ENCODE measurements at places on chromosomes 2 and 18.

GRCh38 chr2:82320296-82320695 is 2015.7 kb upstream of the LRRTM1 start:
- no peak for DNase-seq

GRCh38 chr2:11375025-11375688 is 30.7 kb upstream of the ROCK2 start:
- DNase-seq = no peak

GRCh38 chr2:128374001-128374710 is 55.5 kb upstream of the HS6ST1 start:
- DNase-seq = no peak

DNA sequence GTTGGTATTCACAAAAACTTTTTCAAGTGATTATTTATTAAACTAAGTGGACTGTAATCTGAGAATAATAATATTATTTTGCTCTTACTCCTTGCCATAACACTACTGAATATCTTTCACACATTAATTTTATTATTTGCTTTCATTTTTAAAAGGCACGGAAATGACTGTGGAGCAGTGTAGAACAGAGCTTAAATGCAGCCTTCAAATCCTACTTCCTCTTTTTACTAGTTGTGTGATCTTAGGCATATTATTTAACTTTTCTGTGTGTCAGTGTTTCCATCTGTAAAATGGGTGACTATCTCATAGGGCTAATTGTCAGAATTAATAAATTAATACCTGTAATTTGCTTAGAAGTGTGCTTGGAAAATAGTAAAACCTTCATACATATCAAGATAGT is 55.5 kb upstream of the SLC8A1 start:
- no peak for DNase-seq

DNA sequence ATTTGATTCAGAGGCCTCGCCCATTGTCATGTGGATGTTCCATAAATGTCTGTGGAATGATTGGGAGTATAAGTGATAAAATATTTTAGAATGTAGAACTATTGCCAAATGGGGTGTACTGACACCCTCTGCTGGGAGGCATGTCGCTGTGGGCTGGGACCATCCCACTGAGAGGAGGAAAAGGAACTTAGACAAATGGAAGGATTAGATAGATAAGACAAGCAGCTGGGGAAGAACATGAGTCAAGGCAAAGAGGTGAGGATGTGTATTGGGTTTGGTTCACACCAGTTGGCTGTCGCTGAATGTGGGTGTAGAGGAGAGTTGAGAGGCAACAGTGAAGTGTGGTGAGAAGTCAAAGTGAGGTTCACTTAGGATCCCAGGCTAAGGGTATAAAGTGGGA is 4.0 kb downstream of the C2orf74 start:
- no peak for DNase-seq

GRCh38 chr18:6018671-6019070 is 123.3 kb upstream of the TMEM200C start:
- DNase-seq = no peak

- no peak for DNase-seq
Measured at GRCh38 chr18:74248189-74248588, 43.6 kb downstream of the CYB5A start.

DNA sequence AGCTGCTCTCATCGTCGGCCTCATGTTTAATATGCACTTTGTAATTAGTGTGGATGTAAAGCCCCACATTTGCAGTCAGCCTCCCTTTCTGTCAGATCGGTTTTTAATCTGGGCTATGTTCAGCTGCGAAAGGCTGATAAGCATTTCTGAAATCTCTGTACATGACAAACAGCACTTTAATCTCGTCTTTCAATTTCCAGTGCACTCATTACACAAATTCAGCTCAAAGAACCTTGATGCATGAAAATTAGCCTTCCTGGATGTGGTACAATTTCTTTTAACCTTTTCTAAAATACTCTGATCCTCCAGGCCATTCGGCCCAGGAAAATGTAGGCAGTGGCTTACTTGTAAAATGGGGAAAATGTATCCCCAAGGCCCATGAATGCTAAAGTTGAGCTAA is 265.1 kb downstream of the RND3 start:
- no peak for DNase-seq

DNA sequence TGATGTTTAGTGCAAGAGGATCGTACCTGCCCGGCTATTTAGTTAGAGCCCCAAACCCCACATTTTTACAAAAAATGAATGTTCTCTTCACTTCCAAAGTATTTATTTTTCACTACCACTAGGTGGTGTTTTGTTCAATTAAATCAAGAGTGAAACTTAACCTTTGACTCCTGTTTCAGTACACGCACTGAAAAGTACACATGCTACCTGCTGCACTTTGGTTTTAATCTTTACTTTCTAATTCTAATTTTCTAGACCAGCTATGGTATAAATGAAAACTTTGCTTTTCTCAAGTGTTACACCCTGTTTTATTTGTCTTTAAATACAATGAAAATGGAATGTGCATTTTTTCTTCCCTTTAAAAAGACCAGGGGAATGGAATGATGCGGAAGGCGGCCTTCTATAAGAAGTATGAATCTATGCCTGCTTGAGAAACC is 31.4 kb upstream of the CHN1 start:
- DNase-seq = no peak

DNA sequence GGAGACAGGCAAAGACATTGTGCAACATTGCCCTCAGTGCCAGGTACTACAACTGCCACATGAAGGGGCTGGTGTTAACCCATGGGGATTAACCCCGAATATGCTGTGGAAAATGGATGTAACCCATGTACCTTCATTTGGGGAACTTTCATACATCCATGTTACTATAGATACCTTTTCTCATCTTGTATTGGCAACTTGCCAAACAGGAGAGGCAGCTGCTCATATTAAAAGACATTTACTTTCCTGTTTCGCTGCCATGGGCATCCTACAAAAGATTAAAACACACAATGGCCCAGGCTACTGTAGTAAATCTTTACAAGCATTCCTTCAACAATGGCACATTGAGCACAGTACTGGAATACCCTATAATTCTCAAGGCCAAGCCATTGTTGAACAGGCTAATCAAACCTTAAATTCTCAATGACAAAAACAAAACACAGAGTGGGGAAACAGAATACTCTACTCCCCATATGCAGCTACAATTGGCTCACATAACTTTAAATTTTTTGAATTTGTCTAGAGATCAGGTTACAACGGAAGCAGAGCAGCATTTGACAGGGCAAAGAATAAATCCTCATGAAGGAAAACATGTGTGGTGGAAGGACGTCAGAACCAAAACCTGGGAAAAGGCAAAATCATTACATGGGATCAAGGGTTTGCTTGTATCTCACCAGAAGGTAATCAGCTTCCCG is 1723.5 kb upstream of the LRRTM1 start:
- DNase-seq = no peak

GRCh38 chr2:88190808-88191721 is 20.9 kb downstream of the THNSL2 start:
- DNase-seq = no peak

DNA sequence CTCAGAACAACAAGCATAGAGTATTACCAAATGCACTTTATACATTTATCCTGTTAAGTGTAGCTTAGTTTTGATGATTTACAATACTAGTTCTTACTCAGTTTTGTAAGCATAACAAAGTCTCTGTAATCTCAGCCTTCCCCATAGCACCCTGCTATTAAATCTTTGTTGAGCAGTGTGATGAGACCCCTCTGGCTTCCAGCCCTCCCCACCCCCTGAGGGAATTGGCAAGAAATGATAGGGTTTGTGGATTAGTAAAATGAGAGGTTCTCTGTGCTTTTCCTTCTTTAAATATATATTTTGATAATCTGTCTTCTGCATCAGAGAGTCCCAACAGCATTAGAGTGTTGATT is 37.2 kb downstream of the ZNF521 start:
- no peak for DNase-seq

- no peak for DNase-seq
Measured at GRCh38 chr18:55501579-55501978, 86.4 kb downstream of the TCF4 start.

DNA sequence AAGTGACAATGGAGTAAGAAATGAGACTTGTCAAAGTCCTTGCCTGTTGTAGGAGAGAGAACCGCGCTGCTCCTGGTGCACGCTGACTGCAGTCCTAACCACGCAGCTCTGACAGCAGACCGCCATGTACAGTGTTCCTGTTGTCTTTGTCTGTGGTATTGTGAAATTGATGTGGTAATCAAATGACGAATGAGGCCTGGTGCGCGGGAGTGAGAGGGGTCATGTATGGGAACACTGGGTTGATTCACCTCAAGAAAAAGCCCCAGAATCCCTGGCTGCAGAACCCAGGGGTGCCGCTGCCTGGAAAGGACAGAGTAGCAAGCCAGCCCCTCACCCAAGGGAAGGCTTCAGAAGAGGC is 64.0 kb downstream of the INPP4A start:
- peak; percentile 56 for DNase-seq

DNA sequence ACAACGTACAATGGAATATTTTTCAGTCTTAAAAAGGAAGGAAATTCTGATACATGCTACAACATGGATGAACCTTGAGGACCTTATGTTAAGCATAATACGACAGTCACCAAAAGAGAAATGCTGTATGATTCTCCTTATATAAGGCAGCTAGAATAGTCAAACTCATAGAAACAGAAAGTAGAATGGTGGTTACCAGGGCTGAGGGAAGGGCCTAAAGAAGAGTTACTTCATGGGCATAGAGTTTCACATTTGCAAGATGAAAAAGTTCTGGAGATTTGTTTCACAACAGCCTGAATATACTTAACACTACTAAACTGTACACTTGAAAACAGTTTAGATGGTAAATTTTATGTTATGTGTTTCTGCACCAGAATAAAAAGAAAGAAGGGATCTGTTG is 113.3 kb downstream of the GALNT1 start:
- DNase-seq = no peak

GRCh38 chr18:25531207-25531606 is 179.2 kb upstream of the ZNF521 start:
- no peak for DNase-seq

- no peak for DNase-seq
Measured at GRCh38 chr2:3650140-3650920, 7.7 kb upstream of the ALLC start.

GRCh38 chr2:61141151-61141550 is 20.8 kb upstream of the C2orf74 start:
- DNase-seq = no peak

- DNase-seq = no peak
Measured at GRCh38 chr2:232511336-232511890, 8.8 kb upstream of the PRSS56 start.

DNA sequence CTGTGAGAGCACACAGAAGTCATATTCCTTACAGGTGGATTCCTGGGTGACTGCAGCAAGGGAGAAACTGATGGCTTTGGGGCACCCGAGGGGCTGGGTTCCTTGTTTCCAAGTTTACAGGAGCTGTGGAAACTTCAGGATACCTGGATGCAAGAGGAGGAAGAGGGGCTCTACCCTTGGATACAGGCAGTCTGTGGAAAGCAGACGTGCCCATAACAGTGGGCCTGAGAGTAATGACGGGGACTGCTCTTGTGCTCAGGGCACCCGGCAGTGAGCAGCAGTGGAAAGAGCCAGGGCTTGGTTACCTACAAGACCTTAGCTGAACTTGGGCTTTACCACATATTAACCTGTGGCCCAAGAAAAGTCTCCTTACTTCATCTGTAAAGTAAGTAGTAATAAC is 102.2 kb upstream of the TGFA start:
- DNase-seq = no peak

GRCh38 chr2:60853531-60853930 is 27.8 kb upstream of the REL start:
- no peak for DNase-seq

GRCh38 chr2:111244864-111245263 is 124.2 kb downstream of the BCL2L11 start:
- DNase-seq = no peak

- peak; percentile 80 for DNase-seq
Measured at GRCh38 chr2:28895189-28895893, 874 bp downstream of the WDR43 start.

DNA sequence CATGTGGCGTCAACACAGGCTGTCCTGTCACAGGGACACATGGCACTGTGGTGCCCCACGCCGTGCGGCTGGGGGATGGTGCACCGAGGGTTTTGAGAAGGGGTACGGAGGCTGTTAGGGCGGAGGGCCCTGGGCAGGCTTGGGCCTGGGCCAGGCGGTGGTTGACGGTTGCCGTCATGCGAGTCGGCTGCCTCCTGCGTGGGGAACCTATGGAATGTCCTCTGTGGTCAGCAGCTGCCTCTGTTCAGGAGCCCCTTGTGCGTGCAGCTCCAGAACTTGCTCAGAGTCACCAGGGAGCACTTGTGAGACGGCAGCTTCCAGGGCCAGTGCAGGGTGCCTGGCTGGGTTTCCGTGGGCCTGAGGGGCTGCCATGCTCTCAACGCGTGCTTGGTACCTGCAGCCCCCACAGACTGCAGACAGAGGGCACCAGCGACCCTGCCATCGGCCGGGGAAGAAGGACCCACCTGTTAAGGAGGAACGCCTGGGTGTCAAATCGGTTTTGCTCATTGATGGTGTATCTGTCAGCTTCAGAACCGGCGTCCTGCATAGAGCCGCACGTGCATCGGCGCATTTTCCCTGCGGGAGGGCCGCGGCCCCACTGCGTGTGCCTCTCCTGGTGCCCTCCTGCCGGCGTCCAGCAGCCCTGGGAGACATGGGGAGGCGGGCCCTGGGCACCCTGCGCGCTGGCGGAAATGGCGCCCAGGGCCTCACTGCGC is 10.0 kb upstream of the D2HGDH start:
- DNase-seq = no peak

GRCh38 chr2:44833171-44834069 is 108.1 kb upstream of the SIX3 start:
- no peak for DNase-seq

DNA sequence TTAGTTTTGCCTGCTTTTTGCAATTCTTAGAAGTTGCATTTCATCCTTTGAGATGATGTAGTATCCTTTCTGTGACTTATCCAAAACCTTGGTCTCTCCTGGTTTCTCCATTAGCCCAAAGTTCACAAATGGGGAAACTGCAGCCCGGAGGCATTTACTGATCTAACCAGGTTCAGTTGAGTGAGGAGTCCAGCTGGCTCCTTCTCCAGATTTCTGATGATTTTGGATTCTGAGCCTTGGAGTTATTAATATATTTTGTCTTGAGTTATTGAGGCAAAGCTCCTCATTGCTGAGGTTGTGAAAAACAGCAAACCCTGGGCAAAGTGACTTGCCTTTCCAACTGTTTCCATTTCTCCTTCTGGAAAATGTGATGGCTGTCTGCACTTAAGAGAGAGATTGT is 1.7 kb downstream of the SLC1A4 start:
- no peak for DNase-seq

GRCh38 chr18:79574938-79575525 is 104.6 kb upstream of the CTDP1 start:
- no peak for DNase-seq

All from activated T-cell treated with anti-CD3 and anti-CD28 coated beads, Interleukin-2, amount 50 U/mL, for 24 hours (primary cell).